ENCODE measurements at places on chromosomes 5 and 9.

DNA sequence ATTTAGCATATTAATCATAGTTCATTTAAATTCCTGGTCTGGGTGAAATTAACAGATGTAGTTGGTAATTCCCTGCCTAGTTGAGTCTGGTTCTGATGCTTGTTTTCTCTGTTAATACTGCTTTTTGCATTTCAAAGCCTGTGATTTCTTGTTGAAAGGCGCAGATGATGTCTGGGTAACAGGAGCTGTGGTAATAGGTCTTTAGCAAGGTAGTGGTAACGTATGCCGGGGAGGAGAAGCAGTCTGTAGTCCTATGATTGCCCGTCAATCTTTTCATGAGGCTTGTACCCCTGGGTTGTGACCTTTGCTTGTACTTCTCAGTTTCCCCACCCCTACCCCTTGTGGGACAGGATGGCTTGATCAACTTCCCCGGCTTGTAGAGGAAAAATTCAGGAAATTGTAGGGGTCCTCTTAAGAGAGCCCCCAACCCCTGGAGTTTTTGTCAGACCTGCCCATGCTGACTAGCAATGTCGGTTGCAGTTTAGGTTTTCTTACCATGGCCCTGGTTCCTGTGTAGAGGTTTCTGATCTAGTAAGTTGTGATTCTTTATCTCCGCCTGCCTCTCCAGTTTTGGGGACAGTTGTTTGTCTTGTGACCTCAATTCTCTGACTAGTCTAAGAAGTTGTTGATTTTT, 55.4 kb downstream of the SPIN1 start:
- no peak for DNase-seq

- peak; percentile 66 for DNase-seq
Observed at GRCh38 chr9:93091453-93092081, 4.5 kb upstream of the CARD19 start.

DNA sequence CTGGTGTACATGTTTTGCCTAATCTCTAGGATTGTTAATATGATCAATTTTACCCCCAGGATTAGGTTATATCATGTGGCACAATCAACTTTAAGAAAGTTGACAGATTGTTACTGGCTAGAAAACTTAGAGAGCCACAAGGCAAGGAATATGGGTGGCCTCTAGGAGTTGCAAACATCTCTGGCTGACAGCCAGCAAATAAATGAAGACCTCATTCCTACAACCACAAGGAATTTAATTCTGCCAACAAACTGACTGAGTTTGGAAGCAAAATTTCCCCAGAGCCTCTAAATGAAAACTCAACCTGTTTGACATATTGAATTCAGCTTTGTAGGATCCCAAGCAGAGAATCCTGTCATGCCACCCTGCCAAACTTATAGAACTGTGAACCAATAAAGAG, 196.4 kb upstream of the PTGER4 start:
- DNase-seq = peak; percentile 49

- no peak for DNase-seq
Observed at GRCh38 chr5:115978779-115979178, 16.5 kb downstream of the LVRN start.

GRCh38 chr5:22591461-22591860, 261.7 kb downstream of the CDH12 start:
- DNase-seq = no peak

- no peak for DNase-seq
Observed at GRCh38 chr9:107486674-107487520, 2.7 kb downstream of the KLF4 start.

DNA sequence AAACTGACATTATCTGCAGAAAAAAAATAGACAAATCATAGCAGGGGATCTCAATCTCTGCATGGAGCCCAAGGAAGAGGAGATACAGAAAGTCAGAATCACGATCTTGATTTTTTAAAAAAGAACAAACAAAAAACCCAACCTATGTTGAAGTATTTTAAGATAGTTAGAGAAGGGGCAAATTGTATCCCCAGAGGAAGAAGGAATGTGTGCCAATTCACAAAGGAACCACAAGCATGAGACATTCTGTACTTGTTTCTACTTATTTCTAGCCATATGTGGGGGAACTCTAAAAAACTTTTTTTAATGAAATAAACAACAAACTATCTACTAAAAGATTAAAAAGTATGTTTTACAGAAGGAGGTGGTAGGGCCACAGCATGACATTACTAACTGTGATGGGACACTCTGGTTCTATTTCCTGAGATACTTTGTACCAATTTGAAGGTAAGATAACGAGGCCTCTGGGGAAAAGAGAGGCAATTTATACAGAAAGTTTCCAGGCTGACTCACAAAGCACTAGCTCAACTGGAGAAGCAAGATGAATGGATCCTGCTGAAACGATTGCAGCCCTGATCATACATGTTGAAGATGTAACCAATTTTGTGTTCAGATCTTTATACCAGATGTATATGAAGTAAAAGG, 22.5 kb downstream of the RANBP3L start:
- DNase-seq = peak; percentile 82

- peak; percentile 3 for DNase-seq
Observed at GRCh38 chr9:74496819-74497747, at the start of gene RORB. TSS of gene RORB (plus strand) at chr9:74497335. CDS start at chr9:74497977, 642 bp downstream.

DNA sequence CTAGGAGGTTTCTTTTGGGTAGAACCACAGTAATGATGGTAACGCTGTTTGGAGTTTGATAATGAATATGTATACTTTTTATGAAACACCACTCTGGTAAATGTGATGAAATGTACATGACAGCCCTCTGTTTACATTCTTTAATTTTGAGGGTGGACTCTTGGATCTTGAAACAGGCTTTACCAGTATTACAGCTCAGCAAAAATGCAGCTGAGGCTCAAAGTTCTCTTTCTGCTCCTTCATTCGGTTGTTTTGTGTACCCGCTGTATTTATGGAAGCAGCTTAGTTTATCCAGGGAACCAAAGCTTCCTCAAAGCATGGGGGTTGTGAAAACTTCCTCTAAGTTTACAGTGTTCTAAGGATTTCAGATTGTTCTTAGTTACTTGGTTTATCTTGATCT, 11.1 kb downstream of the GAPVD1 start:
- no peak for DNase-seq

GRCh38 chr5:143044265-143044664, 274.1 kb downstream of the ARHGAP26 start:
- no peak for DNase-seq

GRCh38 chr9:68562461-68562860, 21.8 kb upstream of the TMEM252 start:
- no peak for DNase-seq

- DNase-seq = peak; percentile 10
Observed at GRCh38 chr5:132714456-132715307, 22.7 kb downstream of the KIF3A start.

GRCh38 chr5:117761186-117761585, 1186.6 kb upstream of the SEMA6A start:
- no peak for DNase-seq

DNA sequence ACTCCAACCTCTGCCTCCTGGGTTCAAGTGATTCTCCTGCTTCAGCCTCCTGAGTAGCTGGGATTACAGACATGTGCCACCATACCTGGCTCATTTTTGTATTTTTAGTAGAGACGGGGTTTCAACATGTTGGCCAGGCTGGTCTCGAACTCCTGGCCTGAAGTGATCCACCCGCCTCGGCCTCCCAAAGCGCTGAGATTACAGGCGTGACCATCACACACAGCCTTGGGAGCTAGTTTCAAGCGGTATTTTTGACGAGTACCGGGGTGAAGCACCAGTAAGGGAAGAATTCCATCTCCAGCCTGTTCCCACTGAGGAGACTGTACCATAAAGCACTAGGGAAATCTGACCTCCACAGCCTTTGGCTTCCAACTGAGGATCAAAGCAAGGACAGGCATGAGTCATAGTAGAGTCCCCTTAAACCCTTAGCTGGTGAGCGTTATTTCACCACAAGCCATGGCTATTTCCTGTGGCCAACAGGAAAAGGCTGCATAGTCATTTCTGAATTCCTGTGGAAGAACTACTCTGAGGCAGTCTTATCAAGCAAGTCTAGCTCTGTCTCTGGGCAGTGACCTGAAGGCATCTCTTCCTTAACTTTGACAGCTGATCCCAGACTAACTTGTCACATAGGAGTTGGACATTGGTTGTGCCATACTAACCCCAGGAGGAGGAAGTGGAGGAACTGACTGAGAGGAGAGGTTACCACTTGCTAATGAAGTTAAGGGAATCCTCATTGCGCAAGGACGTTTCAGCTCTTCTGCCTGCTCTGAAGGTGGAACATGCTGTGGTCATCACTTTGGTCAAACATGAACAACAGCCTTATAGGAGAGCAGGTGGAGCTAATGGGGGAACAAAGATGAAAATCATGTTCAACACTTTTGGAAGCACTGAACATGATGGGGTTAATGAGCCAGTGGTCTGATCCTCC, 85.8 kb upstream of the DMRT1 start:
- DNase-seq = peak; percentile 98

GRCh38 chr5:39352951-39353350, 11.3 kb downstream of the C9 start:
- no peak for DNase-seq

DNA sequence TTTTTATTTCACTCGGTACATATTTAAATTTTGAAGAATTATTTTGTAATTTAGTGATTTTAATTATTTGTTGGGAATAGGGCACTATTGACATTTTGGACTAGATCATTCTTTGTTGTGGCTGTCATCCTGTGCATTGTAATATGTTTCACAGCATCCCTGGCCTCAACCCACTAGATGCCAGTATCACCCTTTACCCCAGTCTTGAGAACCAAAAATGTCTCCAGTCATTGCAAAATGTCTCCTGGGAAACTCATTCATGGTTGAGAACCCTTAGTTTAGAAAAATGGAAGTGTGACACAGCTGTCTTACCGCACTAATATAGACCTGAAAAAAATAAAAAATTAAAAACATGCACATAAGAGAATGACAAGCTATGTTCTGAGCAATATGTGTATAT, 88.4 kb upstream of the CCDC152 start:
- DNase-seq = no peak

GRCh38 chr9:23850690-23851629, 24.9 kb upstream of the ELAVL2 start:
- peak; percentile 34 for DNase-seq

GRCh38 chr5:58455480-58455879, 4.4 kb downstream of the PLK2 start:
- no peak for DNase-seq

GRCh38 chr5:60436518-60436917, 263.4 kb downstream of the DEPDC1B start:
- no peak for DNase-seq

GRCh38 chr9:133777871-133778270, 39.7 kb upstream of the SARDH start:
- no peak for DNase-seq

DNA sequence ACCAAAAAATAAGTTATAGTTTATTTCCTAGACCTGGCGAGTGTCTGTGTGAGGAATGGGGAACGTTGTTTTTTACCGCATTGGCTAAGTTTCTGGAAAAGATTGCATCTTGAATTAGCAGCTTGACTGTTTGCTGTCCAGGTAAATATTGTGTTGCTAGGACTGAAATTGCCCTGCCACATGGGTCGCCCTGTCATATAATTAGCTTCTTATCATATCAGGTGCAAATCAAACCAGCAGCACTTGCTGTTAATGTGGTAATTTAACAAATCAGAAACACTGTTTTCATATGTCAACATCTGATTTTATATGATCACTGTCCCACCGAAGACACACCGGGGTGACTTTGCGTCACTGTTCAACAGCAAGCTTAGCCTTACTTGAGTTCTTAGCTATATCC, 63.7 kb upstream of the ZNF622 start:
- no peak for DNase-seq

DNA sequence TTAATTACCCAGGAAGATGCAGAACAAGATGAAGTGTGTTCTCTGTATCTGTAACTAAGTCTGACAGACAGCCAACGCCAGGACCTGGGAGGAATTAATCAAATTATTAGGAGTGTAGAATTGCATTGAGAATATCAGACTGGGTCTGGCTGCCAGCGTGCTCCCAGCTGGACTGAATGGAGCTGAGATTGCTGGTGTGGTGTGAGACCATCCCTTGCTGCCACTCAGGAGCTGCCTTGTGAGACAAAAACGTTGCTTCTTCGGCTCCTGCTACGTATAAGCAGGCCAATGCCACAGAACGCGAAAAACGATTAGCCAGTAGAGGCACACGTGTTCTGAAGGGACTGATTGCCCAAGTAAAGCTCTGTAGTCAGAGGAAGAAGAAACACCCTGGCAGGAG, 66.8 kb downstream of the AMBP start:
- DNase-seq = no peak

DNA sequence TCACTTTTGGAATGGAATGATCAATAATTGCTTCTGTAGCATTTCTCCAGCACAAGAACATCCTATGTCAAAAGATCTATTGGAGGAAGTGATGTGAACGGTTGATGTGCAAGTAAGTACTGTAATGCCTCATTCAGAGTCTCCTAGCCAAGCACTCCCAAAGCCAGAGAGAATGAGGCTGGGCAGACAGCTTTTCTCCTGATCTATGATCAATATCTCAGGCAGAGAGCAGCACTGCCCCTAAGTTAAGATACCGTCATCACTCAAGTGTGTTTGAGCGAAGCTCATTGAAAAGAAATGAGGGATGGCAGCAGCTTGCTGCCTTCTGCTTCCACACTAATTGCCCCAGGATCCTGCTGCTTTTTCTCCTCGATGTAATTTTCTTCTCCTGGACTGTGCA, 324.1 kb upstream of the GRAMD2B start:
- no peak for DNase-seq

Measured in LHCN-M2 (cell line).